Fibroblast of skin of right quadriceps (primary cell): ENCODE measurements at places on chromosomes 6 and 20.

GRCh38 chr20:34791289-34792020 lies 34.0 kb downstream of the NCOA6 start:
- peak; percentile 79 for DNase-seq

DNA sequence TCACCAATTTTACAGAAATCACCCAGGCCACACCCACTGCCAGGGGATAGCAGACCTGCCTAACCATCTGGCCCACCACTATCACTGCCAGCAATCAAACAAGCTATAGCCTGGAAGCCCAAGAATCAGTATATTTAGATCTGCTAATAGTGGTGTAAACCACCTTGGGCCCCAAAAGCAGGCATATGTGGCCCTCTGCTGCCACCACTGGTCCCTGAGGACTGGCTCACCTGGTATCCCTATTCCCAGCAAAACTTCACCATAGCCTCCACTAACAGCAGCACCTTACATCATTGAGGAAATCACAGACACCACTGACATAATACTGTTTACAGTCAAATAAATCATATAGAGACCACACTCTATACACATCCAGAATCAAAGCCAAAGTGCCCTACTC lies 880.4 kb upstream of the MAN1A1 start:
- no peak for DNase-seq

- no peak for DNase-seq
Measured at GRCh38 chr20:16709017-16709416, 20.8 kb upstream of the SNRPB2 start.

GRCh38 chr20:24633521-24633920 lies 164.1 kb downstream of the SYNDIG1 start:
- DNase-seq: no peak

DNA sequence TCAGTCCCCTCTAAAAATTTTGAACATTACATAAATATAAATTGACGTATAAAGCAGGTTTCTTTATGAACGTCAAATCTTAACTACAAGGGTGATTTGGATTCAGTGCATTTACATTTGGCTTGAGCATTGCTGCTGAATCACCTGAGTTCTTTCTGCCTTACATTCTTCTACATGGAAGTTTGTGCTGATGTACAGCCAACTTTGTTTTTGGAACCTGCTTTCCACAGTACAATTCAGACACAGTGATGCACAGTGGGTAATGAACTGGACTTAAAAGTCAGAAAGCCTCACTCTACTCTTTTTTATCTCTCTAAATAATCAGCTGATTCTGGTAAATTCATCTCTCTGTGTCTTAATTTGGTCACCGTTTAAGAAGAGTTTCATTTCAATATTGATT lies 47.6 kb downstream of the RCAN2 start:
- DNase-seq: no peak

GRCh38 chr20:4548552-4548951 lies 173.2 kb upstream of the PRND start:
- no peak for DNase-seq

GRCh38 chr6:17429383-17430061 lies 36.1 kb downstream of the CAP2 start:
- peak; percentile 41 for DNase-seq

DNA sequence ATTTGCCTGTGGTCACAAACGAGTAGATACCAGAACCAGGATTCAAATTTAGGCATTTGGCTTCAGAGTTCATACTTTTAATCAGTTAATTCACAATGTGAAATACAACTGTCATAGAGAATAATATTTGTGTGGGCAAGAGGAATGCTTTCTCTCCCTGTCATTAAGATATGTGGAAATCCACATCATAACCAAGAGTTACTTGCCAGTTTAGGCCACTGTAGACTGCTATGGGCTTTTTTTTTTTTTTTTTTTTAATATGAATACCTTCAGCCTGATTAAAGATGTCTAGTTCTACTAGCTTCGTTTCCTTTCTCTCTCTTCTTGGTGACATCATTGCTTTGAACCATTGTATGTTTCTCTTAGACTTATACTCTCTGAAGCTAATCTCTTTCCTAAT lies 244.9 kb downstream of the ZFAND3 start:
- DNase-seq: peak; percentile 6

DNA sequence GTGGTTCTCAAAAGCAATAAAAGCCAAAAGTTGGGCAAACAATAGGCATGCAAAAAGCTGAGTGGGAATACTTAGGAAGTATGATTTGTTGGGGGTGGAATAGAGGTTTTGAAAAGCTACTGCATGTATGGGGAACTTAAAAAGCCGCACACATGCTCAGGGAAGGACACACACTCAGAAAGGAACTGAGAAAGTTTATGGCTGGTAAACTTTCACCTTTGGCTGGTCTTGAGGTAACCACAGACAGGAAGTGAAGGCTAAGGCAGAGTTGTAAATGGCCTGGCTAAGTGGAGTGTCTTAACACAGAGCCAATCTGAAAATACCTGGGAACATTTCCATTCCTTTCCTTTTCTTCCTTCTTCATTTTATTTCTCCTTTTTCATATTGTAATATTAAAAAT lies 134.5 kb upstream of the EXOC2 start:
- no peak for DNase-seq

DNA sequence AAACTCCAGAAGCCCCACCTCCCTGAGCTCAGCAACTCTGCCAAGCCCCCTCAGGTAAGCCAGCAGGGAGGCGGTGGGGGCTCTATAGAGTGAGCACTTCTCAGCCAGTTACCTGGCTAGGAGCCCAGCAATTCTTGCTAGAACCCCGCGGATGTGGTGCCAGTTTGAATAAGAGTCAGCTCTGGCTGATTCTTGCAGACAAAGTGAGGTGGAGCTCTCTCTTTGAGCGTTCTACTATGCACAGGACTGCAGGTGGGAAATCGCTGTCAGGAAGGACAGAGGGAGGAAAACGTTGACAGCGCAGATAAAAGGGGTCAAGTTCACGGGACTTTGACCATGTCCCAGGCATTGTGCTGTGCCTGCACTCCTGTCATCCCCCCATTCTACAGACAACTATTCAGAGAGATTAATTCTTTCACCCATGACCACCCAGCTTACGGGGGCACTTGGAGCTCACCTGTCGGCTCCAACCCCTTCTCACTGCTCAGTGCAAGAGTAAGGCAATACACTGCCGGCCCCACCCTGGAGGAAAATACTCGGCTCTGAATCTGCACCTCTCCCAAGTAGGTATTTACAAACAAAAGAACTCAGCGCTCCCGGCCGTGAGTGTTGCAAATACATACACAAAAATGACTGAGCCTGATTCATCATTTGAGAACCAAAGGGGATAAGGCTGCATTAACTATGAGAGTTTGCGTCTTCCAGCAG lies 92.9 kb downstream of the ANKRD60 start:
- DNase-seq: no peak

DNA sequence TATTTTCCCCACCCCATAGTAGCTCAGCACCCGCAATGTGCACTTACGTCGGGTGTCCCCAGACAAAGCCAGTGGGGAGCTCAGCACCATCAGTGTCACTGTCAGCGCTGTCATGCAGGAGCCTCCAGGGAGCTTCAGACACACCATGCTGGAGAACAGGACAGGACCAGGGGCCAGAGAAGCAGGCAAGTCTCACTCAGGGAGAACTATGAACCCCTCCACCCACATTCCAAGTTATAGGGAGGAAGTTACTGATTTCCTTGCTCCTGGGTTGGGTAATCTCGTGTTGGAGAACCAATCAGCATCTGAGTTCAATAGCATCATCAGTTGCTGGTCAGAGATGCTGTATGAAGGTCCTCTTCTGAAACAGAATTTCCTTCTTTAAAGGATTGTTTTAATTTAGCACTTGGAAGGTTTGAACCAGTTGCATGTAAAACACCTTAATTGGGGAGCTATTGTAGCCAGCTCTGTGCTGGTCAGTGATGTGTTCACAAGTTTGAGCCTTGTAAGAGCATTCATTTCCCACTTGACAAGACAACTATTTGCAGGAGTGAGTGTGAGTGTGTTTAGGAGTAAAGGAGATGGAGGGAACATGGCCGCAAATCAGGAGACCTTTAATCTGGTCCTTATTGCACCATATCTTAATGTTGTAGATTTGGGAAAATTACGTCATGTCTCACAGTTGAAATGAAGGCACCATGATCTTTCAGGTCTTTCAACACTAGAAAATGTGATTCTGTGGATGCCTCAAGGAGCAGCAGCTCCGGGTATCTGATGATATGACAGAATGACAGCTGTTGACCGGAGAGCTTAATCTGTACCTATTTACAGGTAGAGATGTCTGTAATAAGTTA lies at the start of gene HLA-DRB1:
HLA-DRB1 (minus strand) TSS at position 253 of the 854 bp plus-strand sequence; CDS start at position 147, 106 bp downstream.
- no peak for DNase-seq

DNA sequence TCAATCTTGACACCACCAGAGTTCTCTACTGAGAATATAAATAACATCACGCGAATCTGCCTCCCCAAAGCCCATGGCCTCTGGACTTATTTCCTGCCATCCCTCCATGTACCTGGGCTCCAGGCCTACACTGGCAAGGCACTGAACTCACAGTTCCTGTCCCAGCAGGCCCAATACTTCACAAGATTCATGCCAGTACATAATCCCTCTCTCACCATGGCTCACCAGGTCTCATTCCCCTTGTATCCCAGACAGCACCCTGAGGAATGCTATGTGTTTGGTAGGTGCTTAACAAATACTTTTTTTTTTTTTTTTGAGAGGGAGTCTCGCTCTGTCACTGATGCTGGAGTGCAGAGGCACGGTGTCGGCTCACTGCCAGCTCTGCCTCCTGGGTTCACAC lies 1.9 kb downstream of the KIF16B start:
- DNase-seq: no peak

- DNase-seq: no peak
Measured at GRCh38 chr6:160967351-160967750, 24.2 kb upstream of the MAP3K4 start.

DNA sequence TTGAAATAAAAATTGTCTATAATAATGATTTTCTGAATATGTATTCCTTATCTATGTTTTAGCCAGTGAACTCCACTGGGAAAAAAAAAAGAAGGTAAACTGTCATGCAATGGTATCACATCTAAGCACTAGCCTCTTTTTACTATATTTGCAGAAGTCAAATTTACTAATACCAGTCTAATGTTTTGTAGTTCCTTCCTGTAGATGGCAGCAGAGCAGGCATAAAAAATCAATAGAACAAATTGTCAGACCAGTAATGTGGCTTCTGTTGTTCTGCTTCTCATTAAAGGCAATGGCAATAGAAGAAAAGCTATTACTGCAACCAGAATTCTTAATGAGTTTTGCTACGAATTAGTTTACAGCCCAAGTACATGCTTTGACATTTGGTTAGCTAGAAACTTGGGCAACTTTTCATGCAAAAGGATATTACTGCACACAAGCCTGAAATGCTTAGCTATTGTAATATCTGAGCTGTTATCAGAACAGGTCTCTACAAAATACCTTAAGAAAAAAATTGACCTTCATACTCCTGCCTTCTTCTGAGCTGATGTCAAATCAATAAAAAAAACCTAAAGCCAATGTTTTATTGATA lies 476.9 kb downstream of the KHDRBS2 start:
- no peak for DNase-seq

DNA sequence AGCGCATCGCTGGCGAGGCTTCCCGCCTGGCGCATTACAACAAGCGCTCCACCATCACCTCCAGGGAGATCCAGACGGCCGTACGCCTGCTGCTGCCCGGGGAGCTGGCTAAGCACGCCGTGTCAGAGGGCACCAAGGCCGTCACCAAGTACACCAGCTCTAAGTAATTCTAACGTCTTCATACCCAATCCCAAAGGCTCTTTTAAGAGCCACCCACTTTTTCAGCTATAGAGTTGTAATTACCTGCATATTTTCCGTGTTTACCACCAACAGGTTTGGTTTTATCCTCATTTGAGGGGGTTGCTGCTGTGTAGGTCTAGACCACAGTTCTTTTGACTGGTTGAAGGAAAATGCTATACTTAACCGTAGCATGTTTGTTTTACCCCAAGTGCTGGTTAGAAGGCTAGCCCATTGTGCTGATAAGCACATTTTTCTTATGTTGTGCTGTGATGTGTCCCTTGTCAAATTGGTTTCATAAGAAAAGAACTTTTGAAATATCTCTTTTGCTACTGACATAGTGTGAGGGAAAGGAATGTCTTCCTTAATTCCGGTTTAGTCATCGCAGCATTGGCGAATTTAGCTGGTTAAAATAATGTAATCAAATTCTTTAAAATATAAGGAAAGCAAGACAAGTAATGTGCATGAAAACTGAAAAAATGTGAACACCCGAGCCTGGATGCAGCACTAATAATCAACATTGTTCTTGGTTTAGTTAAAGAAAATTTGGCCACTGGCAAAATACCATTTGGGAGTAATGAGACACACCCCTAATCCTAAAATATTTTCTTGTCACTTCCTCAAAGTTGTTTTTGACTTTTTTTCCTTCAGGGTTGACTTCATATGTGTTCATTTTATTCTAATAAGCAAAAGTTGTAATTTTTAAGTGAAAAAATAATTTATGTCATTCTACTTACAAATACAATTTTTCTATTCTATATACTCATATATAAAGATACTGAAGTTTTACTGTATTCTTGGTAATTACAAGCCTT lies 112.8 kb downstream of the HFE start:
- peak; percentile 56 for DNase-seq

DNA sequence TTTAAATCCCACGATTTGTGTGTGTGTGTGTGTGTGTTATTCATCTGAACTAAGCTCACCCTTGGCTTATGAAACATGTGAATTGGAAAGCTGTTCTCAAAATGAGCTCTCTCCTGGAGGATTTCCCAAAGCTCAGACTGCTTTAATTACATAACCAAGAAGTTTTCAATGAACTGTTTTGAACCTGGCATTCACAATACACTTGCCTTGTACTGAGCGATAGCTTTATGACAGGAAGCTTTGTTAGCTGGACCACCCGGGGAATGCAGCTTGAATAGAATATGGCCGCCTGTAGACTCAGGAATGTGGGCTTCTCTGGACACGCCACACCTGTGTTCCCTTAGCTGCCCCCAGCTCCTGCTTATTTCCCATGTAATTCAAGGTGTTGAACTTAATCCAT lies 71.4 kb upstream of the PREP start:
- DNase-seq: peak; percentile 15

DNA sequence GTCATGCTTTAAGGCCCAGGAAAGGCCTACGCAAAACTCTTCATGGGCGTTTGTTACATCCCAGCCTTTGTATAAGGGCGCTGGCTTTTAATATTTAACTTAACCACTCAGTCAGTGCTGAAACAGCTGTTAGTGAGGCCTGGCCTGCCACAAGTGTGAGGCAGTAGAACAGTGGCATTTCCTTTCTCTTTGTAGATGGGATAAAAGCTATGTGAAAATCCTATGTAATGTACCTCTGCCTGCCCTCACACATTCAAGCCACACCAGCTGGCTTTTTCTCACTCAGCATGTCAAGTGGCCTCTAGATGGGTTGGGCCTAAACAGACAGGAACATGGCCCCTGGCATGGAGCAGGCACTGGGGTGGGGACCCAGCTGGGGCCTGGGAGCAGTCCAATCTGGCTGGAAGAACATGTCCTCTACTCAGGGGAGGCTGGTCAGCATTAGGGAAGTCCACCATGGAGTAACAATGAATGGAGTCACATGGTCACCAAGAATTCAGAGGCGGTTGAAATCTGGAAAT lies 20.7 kb downstream of the CGA start:
- no peak for DNase-seq
